ENCODE measurements at places on chromosomes 13 and 19. TPM values are rescaled to one million over a fixed set of nuclear protein-coding genes. Genes with fewer than 3 reads are reported as not detected.

INSL3 gene
- total RNA-seq = not detected

C2CD4C gene
- 1.9 TPM for total RNA-seq

CCL25 gene
- total RNA-seq = not detected

SIGLECL1 gene
- not detected for total RNA-seq

IGSF23 gene
- not detected for total RNA-seq

ZFP82 gene
- total RNA-seq = 7.9 TPM

- DNase-seq = no peak
These were observed 20.0 kb upstream of the POSTN start for GRCh38 chr13:37618554-37618953.

GRCh38 chr13:24292481-24292880, 16.9 kb upstream of the C1QTNF9 start:
- DNase-seq = no peak

DNA sequence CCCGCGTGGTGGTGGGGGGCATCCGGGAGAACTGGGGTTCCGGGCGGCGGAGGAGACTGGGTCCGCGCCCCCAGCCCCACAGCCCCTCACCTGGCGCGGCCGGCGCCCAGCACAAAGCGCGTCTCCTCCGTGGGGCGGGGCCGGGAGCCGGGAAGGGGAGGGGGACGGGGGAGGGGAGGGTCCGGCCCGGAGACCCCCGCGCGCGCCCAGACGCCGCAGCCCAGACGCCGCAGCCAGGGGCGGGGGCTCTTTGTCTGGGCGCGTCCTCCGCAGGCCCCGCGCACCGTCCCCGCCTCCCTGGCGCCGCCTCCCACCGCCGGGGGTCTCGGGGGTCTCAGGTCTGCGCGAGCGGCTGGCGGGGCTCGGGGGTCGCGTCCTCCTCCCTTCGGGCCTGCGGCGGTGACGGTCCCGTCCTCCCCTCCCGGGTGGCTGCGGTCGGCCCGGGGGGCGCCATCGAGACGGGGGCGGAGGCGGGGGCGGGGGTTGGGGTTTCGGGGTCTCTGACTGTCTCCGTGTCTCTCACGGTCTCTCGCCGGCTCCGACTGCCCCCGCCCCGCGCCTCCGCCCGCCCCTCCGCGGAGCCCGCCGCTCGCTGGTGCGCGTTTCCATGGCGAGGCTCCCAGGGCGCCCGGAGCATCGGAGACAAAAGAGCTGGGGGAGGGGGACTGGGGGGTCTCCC, at the start of gene PLPPR3:
PLPPR3 (minus strand) TSS at position 131 of the 679 bp plus-strand sequence. CDS start 396 bp downstream, outside the sequence.
- peak; percentile 74 for DNase-seq

- no peak for DNase-seq
These were observed 1891.6 kb upstream of the PCDH20 start for GRCh38 chr13:63307228-63307627.

GRCh38 chr13:78881054-78881453, 222.1 kb upstream of the OBI1 start:
- DNase-seq = no peak

DNA sequence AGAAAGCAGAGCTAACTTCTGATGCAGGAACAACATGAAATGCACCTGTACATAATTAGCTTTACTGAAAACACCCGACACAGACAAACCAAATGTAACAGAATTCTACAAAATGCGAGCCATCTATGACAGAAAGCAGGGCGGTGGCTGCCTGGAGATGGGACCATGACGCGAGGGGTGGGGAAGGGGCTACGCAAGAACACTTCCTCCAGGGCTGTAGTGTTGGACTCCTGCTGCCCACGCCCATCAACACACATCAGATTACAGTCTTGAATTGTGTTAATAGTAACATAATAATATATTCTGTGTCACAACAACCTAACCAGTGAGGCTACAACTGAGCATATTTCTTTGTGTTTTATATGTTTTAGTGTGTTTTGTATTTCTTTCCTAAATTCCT, 103.2 kb downstream of the SPACA7 start:
- DNase-seq = no peak

- DNase-seq = no peak
These were observed 4.9 kb upstream of the HAUS5 start for GRCh38 chr19:35607661-35608060.

- DNase-seq = no peak
These were observed 75.1 kb downstream of the COL4A2 start for GRCh38 chr13:110382229-110382628.

GRCh38 chr13:112832811-112833210, 136.2 kb upstream of the MCF2L start:
- DNase-seq = no peak

DNA sequence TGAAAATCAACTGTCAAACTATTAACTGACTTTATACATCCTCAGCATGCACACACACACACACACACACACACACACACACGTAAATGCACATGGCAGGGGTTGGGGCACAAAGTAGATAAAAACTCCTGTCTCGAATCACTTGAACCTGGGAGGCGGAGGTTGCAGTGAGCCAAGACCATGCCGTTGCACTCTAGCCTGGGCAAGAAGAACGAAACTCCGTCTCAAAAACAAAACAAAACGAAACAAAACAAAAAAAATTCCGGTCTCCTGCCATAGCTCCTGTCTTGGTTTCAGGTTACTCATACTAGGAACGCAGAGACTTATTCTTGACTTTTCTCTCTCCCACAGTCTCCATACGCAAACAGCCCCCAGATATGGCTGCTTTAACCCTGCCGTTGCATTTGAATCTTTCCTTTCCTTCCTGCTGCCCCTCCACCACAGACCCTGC, 148.9 kb downstream of the SHISA2 start:
- no peak for DNase-seq

GRCh38 chr19:47172666-47173455, 42.2 kb downstream of the SAE1 start:
- no peak for DNase-seq

- no peak for DNase-seq
These were observed 14.5 kb downstream of the MED25 start for GRCh38 chr19:49832556-49832955.

DNA sequence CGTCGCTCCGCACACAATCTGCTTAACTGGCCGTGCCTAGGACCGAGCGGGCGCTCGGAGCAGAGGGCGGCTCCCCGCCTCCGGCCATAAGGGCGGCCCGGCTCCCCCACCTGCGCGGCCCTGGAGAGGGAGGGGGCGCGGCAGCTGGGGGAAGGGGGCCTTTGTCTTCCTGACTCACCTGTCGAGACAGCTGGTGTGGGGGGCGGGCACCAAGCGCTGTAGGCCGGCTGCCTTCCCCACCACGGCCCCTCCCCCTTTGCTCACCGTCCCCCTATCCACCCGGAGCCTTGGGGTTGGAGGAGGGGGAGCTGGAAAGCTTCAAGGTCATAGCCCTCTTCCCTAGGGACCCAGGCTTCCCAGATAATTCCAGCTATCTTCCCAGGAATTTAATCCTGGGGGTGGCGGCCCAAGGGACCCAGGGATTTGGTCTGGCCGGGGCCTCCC, 1.2 kb downstream of the VASP start:
- peak; percentile 63 for DNase-seq

DNA sequence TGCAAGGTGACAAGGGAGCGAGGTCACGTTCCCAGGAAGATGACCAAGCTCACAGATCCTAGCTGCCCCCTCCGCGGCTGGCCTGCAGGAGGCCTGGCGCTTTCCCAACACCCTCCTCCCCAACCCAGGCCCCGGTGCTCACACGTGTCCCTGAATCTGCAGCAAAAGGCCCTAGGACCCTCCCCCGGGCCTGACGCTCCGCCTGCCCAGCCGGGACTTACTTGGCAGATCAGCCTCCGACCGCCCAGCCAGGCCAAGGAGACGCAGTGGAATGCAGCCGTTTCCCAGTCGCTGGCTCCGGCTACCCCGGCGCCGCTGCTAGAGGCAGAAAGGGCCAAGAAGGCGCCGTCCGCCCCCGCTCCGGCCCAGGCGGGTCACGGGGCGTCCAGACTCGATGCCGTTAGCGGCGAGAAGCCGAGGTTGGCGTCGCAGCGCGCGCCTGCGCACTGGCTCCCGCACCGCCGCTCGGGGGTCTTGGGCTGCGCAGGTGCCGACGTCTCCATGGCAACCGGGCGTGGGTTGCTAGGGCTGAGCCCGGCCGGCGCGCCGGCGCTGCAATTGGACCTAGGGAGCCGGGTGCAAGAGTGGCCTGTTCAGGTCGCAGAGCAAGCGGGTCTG, at the start of gene PNMA8A:
PNMA8A (minus strand) TSS at position 448 of the 618 bp plus-strand sequence. CDS start 528 bp downstream, outside the sequence.
- peak; percentile 95 for DNase-seq

DNA sequence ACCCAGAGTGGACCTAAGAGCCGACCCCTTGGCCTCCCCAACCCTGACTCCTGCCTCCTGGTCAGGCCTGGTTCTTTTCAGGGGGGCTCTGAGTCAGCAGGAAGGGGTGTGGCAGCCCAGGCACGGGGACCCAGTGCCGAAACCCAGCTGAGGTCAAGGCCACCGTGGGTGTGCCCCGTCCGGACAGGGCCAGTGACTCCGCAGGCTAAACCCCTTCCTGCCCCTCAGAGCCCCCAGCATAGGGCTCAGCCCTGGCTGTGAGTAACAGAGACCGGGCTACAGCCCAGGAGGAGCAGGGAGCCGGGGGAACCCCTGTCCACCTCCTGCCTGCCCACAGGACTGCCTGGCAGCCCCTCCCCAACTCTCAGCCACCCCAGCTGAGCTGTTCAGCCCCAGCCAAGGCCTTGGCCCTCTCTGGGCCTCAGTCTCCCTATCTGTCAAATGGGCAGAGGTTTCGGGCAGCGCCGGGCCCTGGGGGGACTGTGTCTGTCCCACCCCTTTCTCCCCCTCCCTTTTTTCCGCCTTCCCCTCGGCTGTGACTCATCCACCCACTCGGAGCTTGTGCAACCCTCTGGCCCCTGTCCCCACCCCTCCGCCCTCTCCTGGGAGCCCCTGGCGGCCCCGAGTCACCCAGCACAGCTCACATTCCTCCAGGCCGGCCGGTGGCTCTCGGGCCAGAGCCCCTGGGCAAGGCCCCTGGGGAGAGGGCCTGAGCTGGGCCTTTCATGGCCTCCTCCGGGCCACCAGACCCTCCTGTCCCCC, 8.6 kb downstream of the ZBTB7A start:
- DNase-seq = no peak

DNA sequence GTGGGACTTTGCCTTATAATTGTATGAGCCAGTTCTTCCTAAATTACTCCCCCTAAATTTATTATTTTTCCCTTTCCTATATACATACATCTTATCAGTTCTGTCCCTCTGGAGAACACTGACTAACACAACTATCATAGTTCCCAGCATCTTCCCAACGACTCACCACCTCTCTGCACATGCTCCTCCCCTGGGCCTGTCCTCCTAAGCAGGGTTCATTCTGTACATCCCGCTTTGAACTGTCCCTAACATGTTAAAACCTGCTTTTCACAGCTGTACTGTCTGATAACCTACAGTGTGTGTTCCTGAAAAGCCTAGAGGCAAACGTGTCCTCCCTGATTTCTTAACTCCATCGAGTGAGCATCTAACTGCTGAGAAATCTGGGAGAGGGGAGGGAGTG, 141.7 kb downstream of the EFNB2 start:
- no peak for DNase-seq

GRCh38 chr13:45412274-45413049, 5.7 kb downstream of the SLC25A30 start:
- no peak for DNase-seq

DNA sequence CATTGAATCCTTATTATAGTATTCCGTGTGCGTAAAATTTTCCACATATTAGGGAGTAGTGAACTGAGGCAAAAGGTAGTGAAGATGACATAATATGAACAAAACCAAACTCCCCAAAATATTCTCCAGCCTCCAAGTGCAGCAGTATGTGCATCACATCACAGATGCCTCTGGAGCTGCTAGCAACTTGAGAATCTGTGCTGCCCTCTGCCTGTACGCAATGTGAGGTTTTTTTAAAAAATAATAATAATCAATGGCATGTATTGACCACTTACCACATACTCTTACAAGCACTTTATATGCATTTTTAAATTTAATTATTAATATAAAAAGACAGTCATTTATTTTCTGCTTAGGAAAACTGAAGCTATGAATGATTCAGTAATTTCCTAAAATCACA, 583.0 kb upstream of the SPRY2 start:
- no peak for DNase-seq

- DNase-seq = no peak
These were observed 684.8 kb downstream of the DIAPH3 start for GRCh38 chr13:59478908-59479307.

DNA sequence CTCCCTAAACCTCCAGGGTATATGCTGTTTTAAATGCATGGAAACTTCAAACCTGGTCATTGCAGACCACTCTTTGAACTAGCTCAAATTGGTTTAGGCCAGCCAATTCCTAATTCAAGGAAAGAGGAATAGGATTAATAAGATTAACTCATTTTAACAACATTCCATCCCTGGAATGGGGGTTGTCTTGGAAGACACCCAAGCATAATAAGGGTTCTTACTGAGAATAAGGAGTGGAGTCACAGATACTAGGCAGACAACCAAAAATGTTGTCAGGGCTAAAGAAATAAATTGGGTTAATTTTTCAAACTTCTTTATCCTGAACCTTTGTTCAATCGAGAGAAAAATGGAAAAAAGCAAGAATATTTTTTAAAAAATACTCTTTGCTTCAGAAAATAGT, 186.2 kb downstream of the PCDH9 start:
- no peak for DNase-seq

DNA sequence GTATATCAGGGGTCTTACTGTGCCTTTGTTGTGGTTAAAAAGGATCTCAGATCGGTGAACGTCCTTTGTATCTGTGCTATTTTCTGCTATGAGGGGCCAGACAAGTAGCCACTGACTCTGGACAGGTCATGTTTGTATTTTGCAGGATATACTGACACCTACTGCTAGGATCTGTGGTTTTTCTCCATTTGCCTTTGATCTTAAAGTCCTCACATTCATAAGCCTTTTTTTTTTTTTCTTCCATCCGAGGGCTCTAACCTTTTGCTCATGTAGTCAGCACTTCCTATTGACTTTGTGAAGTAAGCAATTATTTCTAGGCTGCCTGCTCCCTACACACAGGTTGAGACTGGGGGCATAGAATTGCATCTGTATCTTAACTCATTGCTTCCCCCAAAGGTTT, 106.2 kb downstream of the SLITRK5 start:
- DNase-seq = no peak

- DNase-seq = no peak
These were observed 285.7 kb downstream of the TBC1D4 start for GRCh38 chr13:75196147-75196837.

- no peak for DNase-seq
These were observed 16.8 kb upstream of the PSG9 start for GRCh38 chr19:43286096-43286495.

DNA sequence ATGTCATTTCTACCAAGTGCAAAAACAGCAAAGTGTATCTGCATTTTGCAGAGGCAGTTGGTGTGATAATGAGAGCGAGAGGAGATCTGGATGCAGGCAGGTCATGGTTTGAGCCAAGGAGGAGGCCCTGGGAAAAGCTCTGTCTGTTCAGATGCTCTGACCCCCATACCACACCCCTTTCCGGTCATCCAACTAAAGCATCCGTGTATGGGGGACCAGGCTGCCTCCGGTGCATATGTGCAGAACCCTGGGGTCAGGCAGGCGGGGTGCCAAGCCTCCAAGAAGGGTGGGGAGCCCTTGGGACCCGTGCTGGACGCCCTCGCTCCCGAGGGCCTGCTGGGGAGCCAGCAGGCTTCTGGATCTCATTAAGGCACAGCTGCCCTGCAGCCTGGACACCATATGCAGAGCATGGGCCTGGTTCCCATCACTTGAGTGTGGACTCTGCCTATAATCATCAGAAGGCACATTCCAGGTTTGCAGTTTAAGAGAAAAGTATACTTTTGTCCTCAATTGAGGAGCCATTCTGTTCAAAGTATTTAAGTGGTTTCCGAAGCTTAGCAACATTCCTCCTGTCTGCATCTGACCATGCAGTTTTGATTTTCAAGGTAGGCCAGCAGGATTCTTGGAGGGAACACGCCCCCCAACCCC, 56.1 kb downstream of the ALOX5AP start:
- no peak for DNase-seq

GRCh38 chr13:44053208-44053607, 173.5 kb downstream of the LACC1 start:
- DNase-seq = no peak

- no peak for DNase-seq
These were observed 198.8 kb downstream of the NBEA start for GRCh38 chr13:35140831-35141230.
